Activated CD4-positive, alpha-beta T cell treated with anti-CD3 and anti-CD28 coated beads, Interleukin-2, amount 50 U/mL, for 24 hours (primary cell): ENCODE measurements at places on chromosomes 11 and 22.

DNA sequence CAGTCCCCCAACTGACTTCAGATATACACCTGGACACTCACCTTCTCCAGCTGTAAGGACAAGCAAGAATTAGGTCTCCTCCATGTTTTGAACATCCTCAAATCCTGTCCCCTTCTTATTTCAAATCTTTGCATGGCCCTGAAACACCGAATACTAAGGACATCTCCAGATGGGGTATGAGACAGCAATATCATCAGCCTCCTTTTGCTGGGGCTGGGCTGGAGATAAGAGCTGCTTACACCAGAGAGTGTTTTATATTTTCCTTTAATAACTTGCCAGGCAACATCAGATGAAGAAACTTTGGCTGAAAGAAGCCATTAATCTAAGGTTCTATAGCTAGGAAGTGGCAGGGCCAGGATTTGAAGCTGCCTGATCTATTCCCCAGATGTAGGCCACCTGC is 21.6 kb downstream of the TUG1 start:
- no peak for DNase-seq

DNA sequence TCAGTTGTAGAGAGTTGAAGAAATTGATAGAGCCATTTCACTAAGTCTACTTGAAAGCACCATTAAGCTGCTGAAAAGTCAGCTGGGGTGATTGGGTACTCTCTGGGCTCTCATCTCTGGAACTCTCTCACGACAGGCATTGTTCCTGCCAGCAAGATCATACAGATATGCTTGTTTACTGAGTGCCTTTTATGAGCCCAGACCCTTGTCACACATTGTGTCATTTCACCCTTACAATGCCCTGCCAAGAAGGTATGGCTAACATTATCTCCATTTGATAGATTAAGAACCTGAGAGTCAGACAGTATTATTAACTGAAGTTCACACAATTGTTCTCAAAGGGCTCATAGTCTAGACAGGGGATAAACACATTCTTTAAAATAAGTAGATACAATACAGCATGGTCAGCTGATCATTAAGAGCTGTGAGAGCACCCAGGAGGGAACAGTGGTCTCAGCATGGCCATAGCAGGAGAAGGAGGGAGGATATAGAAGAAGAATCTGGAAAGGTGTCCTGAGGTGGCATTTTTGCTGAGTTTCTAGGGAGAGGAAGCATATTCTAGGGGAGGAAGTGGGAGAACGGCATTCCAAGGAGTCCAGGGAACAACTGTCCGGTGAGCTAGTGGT is 580.5 kb downstream of the INSC start:
- DNase-seq = no peak

GRCh38 chr11:2360081-2360642 is 16.9 kb upstream of the CD81 start:
- DNase-seq = no peak

DNA sequence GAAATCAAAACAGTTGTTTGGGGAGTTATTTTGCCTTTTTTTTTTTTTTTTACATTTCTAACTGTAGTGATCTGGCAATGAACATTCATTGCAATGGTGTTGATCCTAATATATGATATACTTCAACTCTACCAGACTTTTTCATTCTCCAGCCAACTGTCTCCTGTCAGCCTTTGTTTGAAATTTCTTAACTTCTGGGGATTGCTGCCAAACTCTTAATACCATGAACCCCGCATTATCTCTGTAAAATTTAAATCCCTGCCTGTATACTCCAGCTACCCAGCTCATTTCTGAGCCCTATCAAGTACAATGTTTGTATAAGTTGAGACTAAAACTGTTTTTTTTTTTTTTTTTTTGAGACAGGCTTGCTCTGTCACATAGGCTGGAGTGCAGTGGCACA is 280.7 kb downstream of the TTC28 start:
- no peak for DNase-seq

- no peak for DNase-seq
Measured at GRCh38 chr22:20439928-20440575, 2.4 kb upstream of the SCARF2 start.

DNA sequence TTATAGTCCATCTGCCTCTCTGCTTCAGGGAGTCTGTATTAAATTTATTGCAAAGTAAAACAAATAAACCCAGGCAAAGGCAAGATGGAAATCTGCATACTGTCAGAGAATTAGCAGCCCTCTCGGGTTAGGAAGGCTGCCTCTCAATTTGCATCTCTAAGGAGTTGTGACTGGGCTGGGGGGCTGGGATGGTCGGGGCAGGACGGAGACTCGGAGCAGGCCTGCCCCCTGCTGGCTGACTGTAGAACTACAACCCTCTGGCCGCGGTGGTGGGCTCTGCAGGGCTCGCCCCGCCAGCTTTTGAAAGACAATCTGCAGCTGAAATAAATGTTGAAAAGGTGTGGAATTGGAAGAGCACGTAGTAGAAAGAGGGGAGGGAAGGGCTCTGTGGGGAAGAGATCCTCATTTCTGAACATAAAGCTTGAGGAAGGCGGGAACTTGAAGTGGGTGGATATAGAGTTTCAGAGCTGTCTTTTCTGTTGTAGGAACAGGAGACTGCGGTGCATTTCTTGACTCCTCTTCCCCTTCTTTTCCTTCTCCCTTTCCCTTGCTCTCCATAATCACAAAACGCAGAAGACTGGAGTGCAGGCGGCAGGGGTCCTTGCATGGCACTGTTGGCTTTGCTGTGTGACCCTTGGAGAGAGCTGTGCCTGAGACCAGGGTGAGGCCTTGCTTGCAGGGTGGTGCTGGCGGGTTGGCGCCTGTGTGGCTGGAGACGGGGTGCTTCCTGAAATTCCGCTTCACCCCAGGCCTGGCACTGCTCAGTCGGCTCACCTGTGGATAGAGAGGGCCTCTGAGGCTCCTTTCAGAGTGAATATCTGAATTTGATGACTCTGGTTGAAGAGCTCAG is 22.6 kb upstream of the PKNOX2 start:
- DNase-seq = peak; percentile 40

DNA sequence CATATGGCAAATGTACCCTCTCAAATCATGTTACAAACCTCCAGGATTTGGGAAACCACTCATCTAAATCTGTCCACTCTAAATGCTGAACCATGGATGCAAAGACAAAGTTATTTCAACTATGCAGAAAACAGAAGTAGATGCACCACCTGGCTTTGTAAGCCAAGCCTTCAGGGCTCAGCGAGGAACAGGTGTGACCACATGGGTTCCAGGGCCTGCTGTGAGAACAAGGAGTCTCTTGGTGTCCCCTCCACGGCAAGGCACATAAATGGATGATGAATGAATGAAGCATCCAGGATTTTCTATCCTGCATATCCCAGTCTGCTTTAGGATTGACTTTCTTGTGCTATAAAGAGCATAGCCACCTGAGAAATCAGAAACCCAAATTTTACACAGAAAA is 284.5 kb downstream of the LARGE1 start:
- DNase-seq = no peak
